ENCODE measurements at places on chromosomes 3 and 15. TPM values are rescaled to one million over a fixed set of nuclear protein-coding genes. Genes with fewer than 3 reads are reported as not detected.
A peak's percentile ranks its signal among the peaks of the same experiment; 100 is the strongest.

MYD88 gene
- 55.8 TPM for total RNA-seq

NR1I2 gene
- total RNA-seq = not detected

DNA sequence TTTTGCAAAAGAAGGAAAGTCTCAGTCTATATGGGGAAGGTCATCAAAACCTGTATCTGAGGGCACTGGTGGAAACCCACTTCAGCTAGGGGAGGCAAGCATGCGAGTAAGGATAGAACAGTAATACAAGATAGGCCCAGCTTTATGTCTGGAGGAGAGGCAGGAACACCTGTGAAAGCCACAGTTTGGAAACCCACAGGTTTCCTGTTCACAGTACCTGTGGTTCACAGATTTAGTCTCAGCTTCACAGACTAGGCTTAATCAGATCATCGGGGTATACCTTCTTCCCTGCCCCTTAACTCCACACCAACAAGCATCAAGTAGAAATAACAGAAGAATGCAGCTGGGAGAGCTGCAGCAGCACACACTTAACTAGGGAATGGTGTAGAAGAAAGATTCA is 36.2 kb downstream of the C2CD4B start:
- no peaks in the 10 kb centered on the region for H3K4me1 ChIP-seq
- no peak overlapping the region for H3K27ac ChIP-seq
- H3K27me3 ChIP-seq = no peaks in the 10 kb centered on the region
- no peak for DNase-seq

DBR1 gene
- 14.8 TPM for total RNA-seq

DNA sequence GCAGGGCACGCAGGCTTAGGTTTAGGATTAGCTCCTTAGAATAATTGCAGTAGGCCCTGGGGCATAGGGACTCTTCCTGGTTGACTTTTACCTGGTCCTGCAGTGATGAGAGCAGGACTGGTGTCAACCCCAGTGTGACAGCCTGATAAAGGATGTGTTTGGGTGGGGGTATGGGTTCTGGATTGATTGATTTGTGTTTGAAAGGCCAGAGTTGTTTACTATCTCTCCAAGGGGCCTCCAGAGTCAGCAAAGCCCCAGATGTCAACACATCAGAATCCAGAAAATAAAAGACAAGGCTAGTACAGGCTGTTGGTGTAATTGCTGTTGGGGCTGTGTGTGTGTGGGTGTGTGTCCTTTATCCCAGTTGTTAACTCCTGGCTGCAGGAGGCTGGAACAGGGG is 122.3 kb downstream of the CHRNA7 start:
- H3K27ac ChIP-seq = no peak overlapping the region
- DNase-seq = no peak
- no peaks in the 10 kb centered on the region for H3K36me3 ChIP-seq
- H3K4me1 ChIP-seq = no peaks in the 10 kb centered on the region

FURIN gene
- 122 TPM for total RNA-seq

DNA sequence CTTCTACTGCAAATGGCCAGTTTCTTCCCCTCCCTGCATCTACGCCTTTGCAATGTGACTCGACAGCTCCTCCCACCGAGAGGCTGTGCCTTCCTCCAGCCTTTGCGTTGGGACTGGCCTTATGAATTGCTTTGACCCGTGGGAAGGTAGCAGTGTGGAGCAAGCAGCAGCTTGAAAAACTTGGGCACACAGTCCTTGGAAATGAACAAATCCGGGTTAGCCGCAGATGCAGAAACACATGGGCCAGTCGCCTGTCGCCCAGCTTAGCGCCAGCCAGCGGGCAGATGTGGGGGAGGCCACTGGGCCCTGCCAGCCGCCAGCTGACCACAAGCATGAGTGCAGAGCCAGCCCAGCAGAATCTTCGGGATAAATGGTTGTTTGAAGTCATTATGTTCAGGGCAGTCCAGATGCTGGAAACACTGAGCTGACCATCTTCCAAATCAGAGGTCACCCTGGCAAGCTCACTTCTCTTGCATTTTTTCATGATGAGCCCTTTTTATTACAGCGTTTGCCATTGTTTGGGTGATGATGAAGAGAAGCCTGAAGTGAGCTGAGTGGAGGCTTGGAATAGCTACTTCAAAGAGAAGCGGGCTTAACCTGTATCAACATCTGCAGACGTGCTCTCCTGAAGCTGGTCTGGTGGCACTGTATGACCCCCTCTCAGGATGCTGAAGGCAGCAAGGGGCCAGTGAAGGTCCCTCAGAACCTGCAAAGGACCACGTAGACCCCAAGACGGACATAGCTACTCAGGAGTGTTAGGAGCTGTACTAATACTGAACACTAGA is 9.8 kb downstream of the SELENOS start:
- H3K27ac ChIP-seq = peak overlapping the region; percentile 42
- peaks cover 28% of the 10 kb centered on the region for H3K36me3 ChIP-seq
